ENCODE measurements at places on chromosomes 2 and 18.

- DNase-seq = no peak
Measured at GRCh38 chr2:157413326-157414035, 30.4 kb downstream of the CYTIP start.

DNA sequence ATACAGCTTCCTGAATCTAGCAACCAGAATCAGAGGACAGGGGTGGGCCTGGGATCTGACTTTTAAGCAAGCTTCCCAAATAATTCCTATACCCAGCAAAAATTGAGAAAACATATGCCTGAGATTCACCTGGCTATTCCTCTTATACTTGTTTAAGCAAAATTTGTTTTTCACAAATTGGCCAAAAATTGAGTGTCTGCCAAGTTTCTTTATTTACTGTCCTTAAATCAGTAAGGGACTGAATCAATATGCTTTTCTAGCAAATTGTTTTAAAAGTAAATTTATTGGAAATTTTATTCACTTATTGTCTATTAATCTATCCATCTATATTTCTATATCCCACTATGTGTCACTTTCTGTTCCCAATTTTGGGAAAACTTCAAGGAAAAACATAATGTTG, 337.0 kb upstream of the ZNF804A start:
- DNase-seq = no peak

DNA sequence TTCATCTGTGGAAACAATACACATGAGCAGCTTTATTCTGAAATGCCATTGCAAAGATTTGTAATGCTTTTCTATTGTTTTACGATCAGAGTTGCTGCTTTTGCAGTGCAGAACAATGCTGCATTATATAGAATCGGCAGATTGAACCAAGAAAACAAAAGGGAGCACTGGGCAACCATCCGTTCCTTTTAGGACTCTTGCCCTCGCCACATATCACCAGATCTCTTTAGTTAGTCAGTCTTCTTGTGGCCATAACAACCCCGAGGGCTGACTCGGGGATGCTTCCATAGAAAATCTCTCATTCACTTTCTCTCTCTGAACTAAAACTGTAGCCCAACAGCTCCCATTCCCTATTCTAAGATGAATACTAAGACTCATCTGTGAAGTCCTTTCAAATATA, 340.4 kb downstream of the NRXN1 start:
- no peak for DNase-seq

DNA sequence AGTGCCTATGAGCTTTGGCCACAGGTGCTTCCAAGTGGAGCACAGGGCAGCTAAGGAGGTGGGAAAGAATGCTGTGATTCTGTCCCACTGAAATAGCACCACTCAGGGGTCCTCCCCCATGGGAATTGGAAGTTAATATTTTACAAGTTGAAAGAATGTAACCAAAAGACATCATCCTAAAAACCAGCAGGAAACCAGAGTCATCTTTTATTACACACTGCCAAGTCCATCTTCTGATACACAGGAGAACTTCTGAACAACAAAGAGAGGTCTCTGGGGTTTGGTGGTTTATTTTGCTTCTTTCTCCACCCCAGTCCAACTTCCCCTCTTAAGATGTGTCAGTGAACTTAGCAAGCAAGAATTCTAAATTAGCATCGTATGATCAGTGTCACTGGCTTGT, 47.7 kb downstream of the COLEC12 start:
- DNase-seq = no peak

DNA sequence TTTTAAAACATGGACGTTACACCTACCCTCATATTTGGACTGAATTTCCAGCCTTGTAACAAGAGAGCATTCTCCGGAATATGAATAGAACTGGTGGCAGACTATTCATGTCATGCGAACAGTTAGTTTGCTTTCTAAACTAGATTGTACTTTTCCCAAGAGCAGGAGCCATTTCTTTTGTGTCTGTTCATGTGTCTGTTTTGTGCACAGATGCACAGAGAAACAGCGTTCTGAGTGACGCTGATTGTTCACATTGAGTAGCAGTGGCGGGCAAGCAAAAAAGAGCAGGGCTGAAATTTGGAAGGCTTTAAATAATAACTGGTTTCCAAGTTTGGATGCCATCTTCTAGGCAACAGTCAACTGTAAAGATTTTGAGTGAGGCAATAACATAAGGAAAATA, 200.3 kb downstream of the NRXN1 start:
- no peak for DNase-seq

GRCh38 chr18:50424877-50425690, 50.2 kb downstream of the SKA1 start:
- DNase-seq = no peak

DNA sequence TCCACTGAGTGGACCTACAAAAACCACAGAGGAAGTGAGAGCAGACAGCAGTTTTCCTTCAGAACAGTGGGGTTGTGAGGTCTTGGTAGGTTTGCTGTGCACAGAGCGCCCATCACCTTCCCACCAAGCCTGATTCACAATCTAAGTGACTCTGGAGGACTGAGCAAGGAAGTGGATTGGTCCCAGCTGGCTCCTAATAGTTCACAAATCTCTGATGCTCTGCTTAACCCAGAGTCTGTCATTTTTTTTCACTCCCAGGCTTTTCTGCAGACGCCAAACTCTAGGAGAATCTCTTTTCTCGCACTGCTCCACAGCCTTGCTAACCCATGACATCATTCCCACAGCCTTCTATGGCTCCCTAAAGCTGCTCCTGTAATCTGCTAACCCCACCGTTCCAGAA, 280.4 kb downstream of the C1D start:
- no peak for DNase-seq

- DNase-seq = peak; percentile 16
Measured at GRCh38 chr2:53633441-53633840, 134.2 kb upstream of the CHAC2 start.

- no peak for DNase-seq
Measured at GRCh38 chr18:10860382-10860781, 289.0 kb downstream of the PIEZO2 start.

DNA sequence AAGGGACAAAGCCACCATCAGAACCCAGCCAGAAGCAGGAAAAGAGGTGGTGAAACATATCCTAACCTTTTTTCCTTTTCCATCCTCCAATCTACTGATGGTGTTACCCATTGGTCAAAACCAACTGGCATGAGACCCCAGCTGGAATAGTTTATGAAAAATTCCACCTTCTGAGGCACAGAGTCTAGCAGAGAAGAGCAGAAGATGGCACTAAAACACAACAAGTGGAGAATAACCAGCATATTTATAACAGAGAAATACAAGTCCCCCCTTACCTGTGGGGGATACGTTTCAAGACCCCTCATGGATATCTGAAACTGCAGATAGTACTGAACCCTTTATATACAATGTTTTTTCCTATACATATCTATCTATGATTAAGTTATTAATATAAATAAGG, 4.9 kb upstream of the INPP1 start:
- DNase-seq = no peak

Measured in NCI-H2029 (cell line).